SJCRH30 (cell line): ENCODE measurements at places on chromosomes 1 and 21. TPM values are rescaled to one million over a fixed set of nuclear protein-coding genes. Genes with fewer than 3 reads are reported as not detected.
A peak's percentile ranks its signal among the peaks of the same experiment; 100 is the strongest.

DNA sequence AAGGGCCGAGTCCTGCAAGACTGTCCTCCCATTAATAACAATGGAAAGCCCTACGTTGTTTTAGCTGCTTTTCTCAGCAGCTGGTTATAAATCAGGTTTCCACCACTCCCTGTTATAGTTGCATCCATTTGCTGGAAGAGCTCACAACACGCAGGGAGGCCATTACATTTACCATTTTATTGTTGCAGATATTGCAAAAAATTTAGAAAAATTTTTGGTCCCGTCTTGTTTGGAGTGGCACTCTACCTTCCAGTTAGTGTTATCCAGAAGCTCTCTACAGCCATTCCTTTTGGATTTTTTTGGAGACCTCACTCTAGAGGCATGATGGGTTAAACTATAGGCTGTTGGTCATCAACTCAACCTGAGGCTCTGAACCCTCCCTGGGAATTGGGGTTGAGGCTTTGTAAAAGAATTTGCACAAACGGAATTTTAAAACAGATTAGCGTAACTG, 1532.1 kb upstream of the TPTE start:
- no peak for DNase-seq

DNA sequence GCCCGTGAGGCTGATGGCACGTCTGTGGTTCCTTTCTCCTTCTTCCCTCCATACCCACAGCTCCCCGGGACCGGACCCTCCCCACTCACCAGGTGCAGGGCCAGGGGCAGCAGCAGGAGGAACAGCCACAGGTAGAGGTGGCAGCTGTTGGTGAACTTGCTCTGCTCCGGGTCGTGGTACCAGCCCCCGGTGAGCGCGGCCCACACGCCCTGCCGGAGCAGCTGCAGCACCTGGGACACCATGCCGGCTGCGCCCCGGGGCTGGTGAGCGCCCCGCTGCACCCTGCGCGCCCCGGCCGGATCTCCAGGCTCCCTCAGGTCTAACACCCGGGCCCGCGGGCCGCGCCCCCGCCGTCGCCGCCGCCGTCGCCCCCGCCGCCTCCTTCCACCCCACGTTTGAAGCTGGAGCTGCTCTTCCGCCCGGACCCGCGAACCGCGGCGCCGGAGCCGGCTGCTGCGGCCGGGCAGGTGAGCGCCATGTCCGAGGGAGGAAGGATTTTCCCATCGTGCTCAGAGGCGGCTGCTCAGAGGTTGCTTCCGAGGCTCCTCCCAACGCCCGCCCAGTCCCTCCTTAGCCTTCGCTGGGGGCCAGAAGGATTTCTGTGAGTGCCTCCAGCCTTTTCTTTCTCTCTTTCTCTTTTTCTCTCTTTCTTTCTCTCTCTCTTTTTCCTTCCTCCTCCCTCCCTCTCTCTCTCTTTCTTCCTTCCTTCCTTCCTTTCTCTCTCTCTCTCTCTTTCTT, at the start of gene PCNX2:
Gene PCNX2, minus strand, starts transcription at position 489 of the 738 bp plus-strand sequence. Its CDS starts 247 bp downstream, at position 242.
- DNase-seq, result peak; percentile 57

GRCh38 chr1:65148548-65149350, 746 bp downstream of the AK4 start:
- peak; percentile 69 for DNase-seq

- DNase-seq, result no peak
Observed at GRCh38 chr1:201230676-201231075, 40.1 kb downstream of the IGFN1 start.

GRCh38 chr1:9207086-9207485, 27.5 kb upstream of the H6PD start:
- no peak for DNase-seq

- peak; percentile 57 for DNase-seq
Observed at GRCh38 chr1:40703316-40703715, 11.8 kb downstream of the NFYC start.

GRCh38 chr21:33762803-33763581, 120.7 kb downstream of the ITSN1 start:
- DNase-seq, result no peak

GRCh38 chr21:45572783-45573451, 30.7 kb upstream of the SLC19A1 start:
- no peak for DNase-seq

DNA sequence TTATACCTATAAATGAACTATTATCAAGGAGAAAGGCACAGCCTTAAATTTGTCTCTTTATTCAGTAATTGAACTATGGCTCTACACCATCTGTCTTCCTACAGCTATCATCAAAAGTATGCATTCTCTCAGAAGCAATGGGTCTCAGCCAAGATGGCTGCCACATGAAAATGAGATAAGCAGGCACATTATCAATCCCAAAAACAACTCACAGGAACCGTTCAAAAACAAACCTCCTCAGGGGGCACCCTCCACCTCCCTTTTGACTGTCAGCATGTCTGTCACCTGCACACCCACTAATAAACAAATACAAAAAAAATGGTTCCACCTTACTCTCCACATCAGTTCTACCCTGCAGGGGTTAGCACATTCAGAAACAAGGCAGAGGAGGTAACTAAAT, 23.6 kb downstream of the KIAA0319L start:
- DNase-seq, result no peak

- no peak for DNase-seq
Observed at GRCh38 chr1:153882296-153882912, 40.4 kb downstream of the GATAD2B start.

GRCh38 chr1:194495434-194495833, 1309.0 kb upstream of the B3GALT2 start:
- no peak for DNase-seq

- DNase-seq, result no peak
Observed at GRCh38 chr1:26317612-26318337, at the start of gene CD52. Gene CD52 (plus strand): TSS chr1:26317958. CDS start chr1:26318018, 60 bp downstream.

- DNase-seq, result no peak
Observed at GRCh38 chr1:203765029-203765837, at the start of gene LAX1. Gene LAX1 (plus strand): TSS chr1:203765183. CDS start chr1:203765566, 383 bp downstream.

GRCh38 chr1:145892486-145893087, 6.9 kb upstream of the ANKRD35 start:
- DNase-seq, result no peak

DNA sequence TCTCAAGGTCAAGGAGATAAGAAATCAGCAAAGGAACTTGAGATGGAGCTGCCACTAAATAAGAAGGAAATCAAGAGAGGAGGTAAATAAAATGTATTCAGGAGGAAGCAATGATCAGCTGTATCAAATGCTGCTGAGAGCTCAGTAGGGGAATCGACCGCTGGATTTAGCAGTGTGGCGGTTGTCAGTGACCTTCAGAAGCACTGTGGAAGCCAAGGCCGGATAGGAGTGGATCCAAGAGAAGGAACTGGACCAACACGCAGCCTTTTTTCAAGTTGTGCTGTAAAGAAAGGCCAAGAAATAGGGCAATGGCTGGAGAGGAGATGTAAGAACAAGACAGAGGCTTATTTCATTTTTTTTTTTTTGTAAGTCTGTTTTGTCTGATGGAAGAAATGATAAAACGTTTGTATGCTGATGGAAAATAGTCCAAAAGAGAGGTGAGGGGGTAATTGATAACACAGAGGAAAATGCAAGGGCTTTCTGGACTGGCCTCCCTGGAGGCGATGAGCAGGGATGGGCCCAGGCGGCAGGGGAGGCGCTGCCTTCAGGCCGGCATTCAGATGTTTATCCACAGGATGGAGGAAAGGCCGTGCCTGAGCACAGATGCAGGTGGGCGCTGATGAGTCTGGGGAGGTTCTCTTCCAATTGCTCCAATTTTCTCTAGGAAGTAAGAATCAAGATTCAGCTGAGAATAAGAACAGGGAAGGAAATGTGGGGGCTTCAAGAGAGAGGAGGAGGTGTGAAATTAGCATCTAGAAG, 17.5 kb upstream of the FAM43B start:
- no peak for DNase-seq

- DNase-seq, result peak; percentile 81
Observed at GRCh38 chr21:33924079-33924765, 8.6 kb upstream of the ATP5PO start.

DNA sequence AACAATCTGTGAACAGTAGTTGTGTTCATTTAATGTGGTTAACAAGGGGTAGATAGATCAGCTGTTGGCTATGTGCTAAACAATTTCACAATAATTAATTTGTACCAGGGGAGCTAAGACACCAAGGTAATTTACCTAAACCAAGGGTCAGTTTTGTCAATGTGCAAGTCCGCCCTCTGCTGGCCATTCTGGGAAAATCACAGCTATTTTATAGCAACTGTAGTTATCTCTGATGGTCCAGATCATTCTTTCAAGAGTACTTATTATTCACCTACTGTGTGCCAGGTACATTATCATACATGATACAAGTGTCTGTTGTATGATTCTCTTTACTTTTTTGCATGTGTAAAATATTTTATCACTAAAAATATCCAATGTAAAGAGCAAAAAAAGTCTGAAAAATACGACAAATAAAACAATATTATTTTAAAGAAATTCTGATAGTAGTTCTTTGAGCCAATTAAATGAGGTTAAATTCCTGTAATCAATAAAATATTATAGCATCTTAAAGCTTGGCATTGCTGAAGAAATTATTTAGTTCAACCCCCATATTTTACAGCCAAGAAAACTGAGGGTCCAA, 312.3 kb upstream of the FAM78B start:
- DNase-seq, result peak; percentile 63

DNA sequence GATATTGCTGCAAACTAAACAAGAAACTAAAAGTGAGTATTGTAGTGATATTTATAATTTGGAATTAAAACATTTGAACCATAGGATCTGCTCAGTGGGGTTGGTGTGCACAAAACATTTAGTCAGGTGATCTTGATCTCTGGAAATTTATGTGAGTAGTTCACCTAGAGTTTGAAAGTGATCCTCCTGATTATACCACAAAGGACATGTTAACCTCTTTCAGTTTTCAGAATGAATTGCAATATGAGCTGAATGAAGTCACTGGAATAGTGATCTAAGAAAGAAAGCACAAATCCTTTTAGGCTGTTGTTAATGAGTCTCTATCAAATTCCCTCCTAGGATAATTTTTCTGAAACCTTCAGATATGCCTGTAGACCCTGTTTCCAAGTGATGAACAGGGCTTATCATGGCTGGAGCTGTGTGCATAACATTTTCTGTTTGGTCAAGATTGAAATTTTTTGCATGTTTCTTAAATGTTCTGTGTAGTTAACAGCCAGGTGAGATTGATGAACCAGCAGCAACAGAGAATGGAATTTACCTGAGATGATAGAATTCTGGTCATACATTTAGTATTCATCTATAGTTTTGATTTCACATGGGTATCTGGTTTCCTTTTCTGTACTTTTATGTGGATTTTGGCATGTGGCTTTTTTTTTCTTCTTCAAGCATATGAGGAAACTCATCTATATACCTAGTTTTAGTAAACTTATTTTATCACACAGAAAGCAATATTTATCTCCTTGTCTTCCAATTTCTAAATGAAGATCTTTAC, 25.5 kb downstream of the CDC14A start:
- no peak for DNase-seq

GRCh38 chr1:178530037-178530402, 17.1 kb downstream of the TEX35 start:
- peak; percentile 75 for DNase-seq

GRCh38 chr1:193456811-193457280, 270.4 kb upstream of the B3GALT2 start:
- DNase-seq, result no peak

DNA sequence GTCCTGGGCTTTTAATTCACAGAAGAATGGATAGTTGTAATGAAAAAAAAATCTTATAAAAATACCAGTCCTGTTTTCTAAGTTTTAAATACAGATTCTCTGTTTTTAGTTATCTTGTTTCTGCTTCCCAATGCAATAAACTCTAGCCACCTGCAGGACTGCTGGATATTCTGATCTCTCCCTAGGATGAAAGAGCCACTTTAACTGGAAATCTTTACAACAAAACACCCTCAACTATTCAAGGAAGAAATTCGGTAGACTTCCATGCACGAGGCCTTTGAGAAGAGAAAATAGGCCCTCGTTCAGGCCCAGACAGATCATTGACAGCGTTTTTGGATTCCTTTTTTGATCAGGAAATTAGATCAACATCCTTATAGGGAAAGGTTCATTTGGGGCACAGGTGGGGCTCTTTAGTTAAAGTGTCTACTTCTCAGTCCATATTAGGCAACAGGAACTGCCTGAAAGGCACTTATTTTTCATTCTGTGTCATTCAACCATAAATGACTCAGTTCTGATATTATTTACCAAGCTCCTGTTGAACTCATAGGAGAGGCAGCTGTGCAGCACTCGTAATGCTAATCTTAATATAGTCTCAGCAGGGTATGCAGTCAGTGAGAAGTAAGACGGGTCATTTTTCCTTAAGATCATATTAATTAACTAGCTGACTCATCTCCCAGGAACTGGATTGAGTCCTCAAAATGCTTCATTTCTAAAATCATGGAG, 71.1 kb upstream of the ERRFI1 start:
- peak; percentile 51 for DNase-seq

GRCh38 chr1:22527122-22527521, 36.2 kb upstream of the EPHA8 start:
- no peak for DNase-seq

The EXOSC10 gene
- 93.1 and 97.5 TPM in 2 replicates for total RNA-seq

The DCDC2B gene
- total RNA-seq, result not detected in 2 replicates

The TAL1 gene
- total RNA-seq, result 2.9 and 4.2 TPM in 2 replicates

The RPRD2 gene
- 14.6 and 15.5 TPM in 2 replicates for total RNA-seq

The KRTAP12-2 gene
- total RNA-seq, result not detected in 2 replicates

The IGSF21 gene
- not detected in 2 replicates for total RNA-seq

The ATP5PO gene
- total RNA-seq, result 307 and 349 TPM in 2 replicates

The RNU1-1 gene
- total RNA-seq, result under 0.01 TPM in 2 replicates

The AK4 gene
- 54.5 and 57.2 TPM in 2 replicates for total RNA-seq

The FAM177B gene
- total RNA-seq, result not detected in 2 replicates

The SH2D1B gene
- 0.08 TPM in 1 of 2 replicates, not detected in the other for total RNA-seq

The PPIAL4G gene
- not detected in 2 replicates for total RNA-seq

The ITGB2 gene
- total RNA-seq, result 38.8 and 42.4 TPM in 2 replicates

The HENMT1 gene
- not detected in 2 replicates for total RNA-seq

The NKAIN1 gene
- total RNA-seq, result 20.2 and 20.9 TPM in 2 replicates

The ATP1A4 gene
- total RNA-seq, result not detected in 2 replicates

The CA14 gene
- total RNA-seq, result 3.9 and 4.7 TPM in 2 replicates
